A172 (cell line): ENCODE measurements at places on chromosomes 2 and 18. TPM values are rescaled to one million over a fixed set of nuclear protein-coding genes. Genes with fewer than 3 reads are reported as not detected.

GRCh38 chr2:102041351-102041750 is 49.6 kb downstream of the IL1R2 start:
- no peak for DNase-seq

GRCh38 chr2:101521487-101521886 is 46.6 kb upstream of the RFX8 start:
- DNase-seq: no peak

GRCh38 chr2:201186982-201187381 is 4.0 kb downstream of the CASP10 start:
- no peak for DNase-seq

DNA sequence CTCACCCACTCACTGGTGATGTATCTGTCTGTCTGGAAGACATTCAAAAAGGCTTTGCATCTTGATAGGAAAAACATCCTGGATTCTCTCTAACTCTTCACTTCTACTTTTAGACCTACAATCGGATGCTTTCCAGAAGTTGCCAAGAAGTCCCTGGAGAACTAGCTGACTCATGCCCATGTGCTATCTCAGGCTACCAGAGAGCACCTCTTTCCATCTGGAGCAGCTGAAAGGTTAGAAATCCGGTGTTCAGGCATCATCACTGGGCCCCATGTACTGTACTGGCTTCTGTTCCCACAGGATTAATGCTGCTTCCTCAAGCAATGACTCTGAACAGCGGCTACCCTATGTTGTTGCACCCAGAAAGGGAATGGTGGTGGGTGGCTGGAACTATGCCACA is 259.0 kb downstream of the NBAS start:
- DNase-seq: peak; percentile 27

GRCh38 chr18:35072616-35073015 is 31.4 kb downstream of the MAPRE2 start:
- no peak for DNase-seq

DNA sequence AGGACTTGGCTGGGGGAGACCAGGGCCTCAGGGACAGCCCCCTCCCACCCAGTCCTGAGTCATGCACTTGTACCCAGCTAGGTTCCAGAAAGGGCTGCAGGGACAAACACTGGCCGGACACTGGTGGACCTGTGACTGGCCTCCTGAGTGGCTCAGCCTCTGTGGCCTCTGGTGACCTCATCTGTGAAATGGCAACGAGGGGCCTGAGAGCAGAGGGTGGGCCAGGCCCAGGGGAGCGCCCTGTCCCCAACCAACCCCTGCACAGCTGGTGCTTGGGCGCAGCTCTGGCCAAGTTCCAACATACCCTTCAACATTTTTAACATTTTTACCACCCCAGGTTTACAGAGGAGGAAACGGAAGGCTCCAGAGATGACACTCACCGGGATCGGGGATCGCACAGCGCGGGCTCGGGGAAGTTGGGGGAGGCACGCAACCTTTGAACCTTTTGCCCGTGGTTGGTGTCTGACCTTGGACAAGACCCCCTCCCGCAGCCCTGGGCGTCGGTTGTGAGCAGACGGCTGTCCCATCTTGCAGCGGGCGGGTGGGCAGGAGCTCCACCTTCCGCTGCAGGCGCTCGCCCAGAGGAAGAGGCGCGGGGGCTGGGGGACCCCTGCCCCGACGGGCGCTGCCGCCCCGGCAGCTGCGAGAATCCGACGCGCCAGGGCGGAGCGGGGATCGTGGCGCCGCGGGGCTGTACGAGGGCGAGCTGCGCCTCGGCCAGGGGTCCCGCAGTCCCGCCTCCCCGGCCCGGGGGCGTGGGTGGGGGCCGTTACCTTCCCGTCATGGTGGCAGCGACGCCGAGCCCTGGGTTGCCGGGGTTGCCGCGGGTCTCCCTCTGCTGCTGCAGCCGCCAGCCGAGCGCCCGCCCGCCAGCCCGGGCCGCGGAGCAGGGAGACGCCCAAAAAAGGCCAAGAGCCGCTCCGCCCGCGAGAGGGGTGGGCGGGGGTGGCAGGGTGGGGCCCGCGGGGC is 805 bp downstream of the LIMS2 start:
- DNase-seq: peak; percentile 25

The GAREM2 gene
- 3.8 and 5.3 TPM in 2 replicates for total RNA-seq

The FBXO48 gene
- total RNA-seq: 0.43 and 0.67 TPM in 2 replicates

The TNFAIP6 gene
- 0.21 and 2.0 TPM in 2 replicates for total RNA-seq

The RNU2-63P gene
- total RNA-seq: not detected in 2 replicates
